ENCODE measurements at places on chromosomes 6 and 20.

- DNase-seq: no peak
Measured at GRCh38 chr20:17418737-17419136, 112.4 kb downstream of the BFSP1 start.

DNA sequence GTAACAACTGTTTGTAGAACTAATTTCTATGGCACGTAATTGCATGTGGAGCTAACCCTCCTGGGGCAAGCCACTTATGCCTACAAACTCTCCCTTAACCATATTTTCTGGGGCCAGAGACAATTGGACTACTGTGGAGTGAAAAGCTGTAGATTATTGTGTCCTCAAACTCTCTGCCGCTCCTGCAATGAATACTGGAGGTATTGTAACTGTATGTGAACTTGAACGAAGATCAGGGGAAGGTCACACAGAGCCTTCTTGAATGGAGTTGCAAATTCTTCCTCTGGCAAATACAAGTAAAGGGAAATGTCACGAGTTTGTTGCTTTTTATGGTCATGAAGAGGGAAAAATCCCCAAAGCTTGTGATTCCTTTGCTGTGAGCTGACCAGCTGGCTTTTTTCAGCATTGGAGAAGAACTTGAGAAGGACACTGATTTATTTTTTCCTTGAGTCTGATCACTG lies 18.2 kb downstream of the AKAP12 start:
- DNase-seq: no peak

- no peak for DNase-seq
Measured at GRCh38 chr6:100464903-100465700, at the start of gene SIM1. SIM1 (minus strand) TSS chr6:100464921; CDS start chr6:100463468, 1,453 bp downstream.

DNA sequence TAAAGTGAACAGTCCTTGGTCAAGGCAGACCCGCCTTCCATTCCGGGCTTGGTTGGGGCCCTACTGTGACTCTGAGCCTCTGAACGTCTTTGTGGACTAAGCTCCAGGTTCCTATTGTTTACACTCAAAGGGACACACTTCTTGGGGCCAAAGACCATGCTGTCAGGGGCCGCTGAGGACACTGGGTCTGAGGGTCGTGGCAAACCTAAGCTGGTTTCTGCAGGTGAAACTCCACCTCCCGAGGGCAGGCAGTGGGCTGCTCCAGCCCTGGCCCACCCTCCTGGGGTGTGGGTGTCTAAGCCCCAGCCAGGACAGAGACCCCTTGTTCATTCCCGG lies 43.1 kb downstream of the DSTN start:
- no peak for DNase-seq

DNA sequence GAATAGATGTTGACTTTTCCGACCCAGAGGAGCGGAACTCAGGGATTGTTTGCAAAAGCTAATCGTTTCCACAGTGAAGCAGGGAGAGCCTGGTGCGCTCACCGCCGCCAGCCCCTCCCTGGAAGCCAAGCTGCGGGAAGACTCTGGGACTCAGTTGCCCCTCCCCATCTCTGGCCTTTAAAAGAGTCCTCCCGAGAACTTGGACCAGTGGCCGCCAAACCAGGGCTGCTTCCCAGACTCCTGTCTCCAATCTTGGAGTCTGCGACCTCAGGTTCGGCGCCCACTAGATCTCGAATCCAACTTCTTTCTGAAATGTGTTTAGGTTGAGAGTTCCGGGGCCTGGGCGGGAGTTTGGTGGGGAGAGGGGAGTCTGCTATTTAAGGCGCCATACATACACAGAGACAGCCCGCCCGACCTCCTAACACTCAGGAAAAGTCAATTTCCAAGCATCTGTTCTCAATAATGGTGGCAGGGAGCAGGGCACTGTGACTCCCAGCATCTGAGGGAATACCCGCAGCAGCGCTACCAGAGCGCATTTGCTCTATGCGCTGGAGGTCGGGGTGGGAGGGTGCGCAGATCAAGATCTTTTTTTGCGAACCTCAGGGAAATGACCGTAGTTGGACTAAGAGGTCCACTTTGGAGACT lies 800 bp upstream of the GRIK2 start:
- no peak for DNase-seq

GRCh38 chr6:96059586-96059985 lies 43.8 kb downstream of the FUT9 start:
- DNase-seq: no peak

DNA sequence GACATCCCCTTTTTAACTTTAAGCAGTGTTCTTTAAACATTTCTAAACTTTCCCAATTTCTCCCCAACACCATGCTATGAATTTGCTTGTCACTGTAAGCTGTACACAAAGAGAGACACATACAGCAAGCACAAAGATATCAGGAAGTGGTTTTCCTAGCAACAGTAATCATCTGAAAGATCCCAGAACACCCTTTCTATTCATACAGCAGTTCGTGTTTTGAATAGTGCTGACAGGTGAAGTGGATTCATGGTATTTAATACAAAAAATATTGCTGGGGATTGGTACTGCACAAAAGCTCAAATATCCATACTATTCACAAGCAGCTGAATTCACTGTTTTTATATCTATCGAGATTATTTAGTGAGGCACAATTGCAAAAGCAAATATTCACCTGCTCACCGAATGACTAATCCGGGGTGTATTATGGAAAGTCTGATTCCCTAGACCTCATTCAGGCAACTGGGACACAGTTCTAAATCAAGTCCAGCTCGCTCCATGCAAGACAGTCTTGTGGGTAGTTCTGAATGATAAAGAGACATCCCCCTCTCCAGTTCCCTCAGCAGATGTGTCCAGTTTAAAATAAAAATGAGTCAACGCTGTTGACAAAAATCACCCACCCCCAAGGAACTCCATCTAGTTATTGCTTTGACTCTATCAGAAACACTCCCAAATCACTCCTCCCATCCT lies 107.1 kb upstream of the TSHZ2 start:
- DNase-seq: no peak

DNA sequence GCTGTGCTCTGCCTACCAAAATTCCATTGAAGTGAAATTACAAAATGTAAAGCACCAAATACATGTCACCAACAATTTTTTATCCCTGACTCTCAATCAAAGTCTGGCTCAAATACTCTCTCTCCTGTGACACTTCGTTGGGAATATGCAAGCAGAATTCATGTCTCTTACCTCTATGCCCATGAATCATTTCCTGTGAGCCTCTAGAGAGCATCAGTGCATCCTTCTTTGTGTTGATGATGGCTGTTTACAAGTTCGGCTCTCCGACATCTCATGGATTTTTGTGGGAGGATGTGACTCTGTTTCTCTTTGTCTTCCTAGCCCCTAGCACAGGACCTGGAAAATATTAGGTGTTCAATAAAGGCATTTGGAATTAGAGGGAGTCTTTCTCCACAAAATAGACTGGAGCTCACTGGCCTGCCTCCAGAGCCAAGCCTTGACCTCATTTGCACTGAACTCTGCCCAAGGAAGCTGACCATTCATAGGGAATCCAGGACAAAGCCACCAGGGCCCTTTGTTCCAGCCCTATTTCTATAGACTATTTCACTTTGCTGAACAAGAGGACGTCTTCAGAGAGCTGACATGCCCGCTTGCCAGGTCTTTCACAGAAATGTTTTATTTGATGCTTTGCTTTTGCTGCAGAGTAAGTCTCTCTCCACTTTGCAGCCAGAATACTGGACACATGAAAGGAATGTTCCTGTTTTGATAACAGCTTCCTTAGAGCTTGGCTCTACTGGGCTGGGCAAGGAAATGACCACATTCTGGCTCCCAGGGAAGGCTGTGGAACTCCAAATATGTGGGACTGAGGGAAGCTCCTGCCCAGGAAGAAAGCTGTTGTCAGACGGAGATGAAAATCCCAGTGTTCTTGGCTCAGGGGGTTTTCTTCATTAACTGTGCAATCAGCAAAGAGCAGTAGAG lies 194.5 kb upstream of the CDYL start:
- no peak for DNase-seq

- DNase-seq: no peak
Measured at GRCh38 chr6:1470040-1470439, 80.7 kb downstream of the FOXF2 start.

DNA sequence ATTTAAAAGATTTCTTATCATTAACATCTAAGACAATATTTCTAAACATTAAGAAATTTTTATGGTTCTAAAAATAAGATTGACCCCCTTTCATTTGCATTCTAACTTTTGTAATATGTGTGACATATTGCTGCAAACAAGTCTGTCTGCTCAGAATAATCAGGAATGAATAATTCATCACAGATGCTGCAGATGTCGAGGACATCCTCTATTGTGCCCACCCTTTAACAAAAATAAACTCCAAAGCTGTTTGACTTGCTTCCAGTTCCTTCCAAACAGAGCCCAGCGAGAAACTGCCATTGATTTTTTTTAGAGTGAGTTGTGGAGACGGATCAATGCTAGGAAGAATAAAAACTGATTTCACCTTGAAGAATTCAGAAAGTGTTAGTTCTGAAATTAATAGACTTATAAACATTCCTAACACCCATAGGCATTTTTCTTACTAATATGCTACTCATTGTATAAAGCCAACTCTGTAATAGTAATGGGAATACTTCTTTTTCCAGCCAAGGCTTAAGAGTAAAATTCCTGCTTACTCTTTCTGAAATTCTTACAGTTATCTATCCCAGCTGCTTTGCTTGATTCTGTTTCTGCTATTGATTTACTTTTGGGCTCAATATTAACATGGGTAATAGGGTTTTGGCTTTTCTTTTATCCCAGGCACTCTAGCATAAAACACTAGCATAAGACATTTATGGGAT lies 244.8 kb upstream of the FAM83B start:
- DNase-seq: no peak

GRCh38 chr6:161238500-161238899 lies 35.4 kb downstream of the AGPAT4 start:
- no peak for DNase-seq

GRCh38 chr6:170057034-170057734 lies 233.7 kb downstream of the DLL1 start:
- DNase-seq: no peak

- DNase-seq: no peak
Measured at GRCh38 chr6:126107475-126108166, 121.3 kb downstream of the TRMT11 start.

GRCh38 chr6:105667056-105667455 lies 264.2 kb upstream of the PREP start:
- DNase-seq: no peak

GRCh38 chr6:122736163-122736562 lies 43.4 kb upstream of the FABP7 start:
- no peak for DNase-seq

- no peak for DNase-seq
Measured at GRCh38 chr6:97524811-97525210, 241.8 kb upstream of the MMS22L start.

GRCh38 chr20:36098364-36098763 lies 56.2 kb upstream of the EPB41L1 start:
- DNase-seq: no peak

- no peak for DNase-seq
Measured at GRCh38 chr6:130115036-130115435, 96.7 kb downstream of the L3MBTL3 start.

DNA sequence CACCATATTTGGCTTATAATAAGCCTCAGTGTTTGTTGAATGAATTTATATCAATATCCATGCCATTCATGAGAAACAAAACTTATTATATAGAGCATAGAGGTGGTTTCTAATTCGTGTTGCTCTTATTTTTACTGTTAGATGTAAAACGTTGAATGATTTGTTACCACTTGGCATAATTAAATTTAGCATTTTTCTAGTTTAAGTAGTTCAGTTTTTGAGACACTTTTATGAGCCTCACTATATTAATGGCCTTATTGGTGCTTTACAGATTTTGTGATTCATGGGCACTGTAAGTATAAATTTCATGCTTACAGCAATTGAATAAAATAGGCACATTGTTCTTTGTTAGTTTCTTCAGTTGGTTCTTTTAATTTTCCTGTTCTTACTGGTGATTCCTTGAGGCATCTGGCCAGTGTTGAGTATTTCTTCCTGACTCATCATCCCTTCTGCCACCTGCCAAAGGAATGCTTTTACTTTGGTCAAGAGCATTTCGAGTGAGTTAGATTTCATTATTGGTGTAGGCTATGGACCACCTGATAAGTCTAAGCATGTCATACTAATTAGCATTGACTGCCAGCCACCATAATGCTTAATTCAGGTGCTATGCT lies 34.8 kb downstream of the CDKAL1 start:
- DNase-seq: no peak

DNA sequence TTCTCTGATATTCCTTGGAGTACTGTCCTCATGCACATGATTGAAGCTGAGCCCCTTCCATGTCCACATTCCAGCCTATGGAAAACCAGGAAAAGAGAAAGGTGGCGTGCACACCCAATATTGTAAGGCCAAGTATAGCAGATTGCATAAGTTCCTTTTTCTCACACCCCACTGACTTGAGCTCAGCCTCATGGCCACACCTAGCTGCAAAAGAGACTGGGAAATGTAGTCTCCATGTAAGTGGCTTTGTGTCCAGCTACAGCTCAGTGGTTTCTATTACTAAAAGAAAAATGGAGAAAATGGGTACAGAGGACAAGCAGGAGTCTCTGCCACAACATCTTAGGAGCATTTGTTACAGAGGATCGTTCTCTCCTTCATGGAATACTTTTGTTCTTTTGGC lies 10.8 kb upstream of the UST start:
- DNase-seq: no peak

DNA sequence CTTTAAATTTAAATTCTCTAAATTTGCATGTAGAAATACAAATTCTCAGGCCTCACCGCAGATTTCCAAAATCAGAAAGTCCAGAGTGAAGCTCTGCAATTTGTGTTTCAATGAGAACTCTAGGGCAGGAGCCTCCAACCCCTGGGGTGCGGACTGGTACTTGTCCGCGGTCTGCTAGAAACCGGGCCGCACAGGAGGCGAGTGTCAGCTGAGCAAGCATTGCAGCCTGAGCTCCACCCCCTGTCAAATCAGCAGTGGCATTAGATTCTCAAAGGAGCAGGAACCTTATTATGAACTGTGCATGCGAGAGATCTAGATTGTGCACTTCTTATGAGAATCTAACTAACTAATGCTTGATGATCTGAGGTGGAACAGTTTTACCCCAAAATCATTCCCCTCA lies 203.0 kb upstream of the PCSK2 start:
- no peak for DNase-seq

- DNase-seq: no peak
Measured at GRCh38 chr20:1467082-1467354, 369 bp upstream of the NSFL1C start.

GRCh38 chr6:3882431-3882830 lies 33.3 kb downstream of the FAM50B start:
- no peak for DNase-seq

DNA sequence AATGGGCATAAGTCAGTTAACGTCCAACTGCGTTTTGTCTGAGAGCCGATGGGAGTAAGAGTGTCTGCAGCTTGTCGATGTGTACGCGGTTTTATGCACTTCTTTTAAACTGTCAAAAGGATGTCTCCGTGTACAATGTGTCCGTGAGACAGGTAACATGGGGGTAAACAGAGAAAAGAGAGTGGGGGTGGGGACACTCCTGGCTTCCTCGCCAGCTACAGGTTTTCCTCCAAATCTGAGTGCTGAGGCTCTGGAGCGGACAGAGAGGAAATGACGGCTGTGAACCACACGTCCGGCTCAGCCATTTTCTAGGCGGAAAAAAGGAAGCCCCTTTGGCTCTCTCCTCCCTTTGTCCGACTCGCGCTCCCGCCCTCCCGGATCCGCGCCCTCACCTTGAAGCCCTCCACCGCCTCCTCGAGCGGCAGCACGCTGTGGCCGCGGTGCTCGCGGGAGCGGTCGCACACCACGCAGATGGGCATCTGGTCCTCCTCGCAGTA lies 916 bp downstream of the TRIM27 start:
- DNase-seq: peak; percentile 35
